ENCODE measurements at places on chromosomes 7 and 10. TPM values are rescaled to one million over a fixed set of nuclear protein-coding genes. Genes with fewer than 3 reads are reported as not detected.
A peak's percentile ranks its signal among the peaks of the same experiment; 100 is the strongest.

- peak; percentile 100 for ATAC-seq
Observed at GRCh38 chr7:148527717-148528168, 62.8 kb upstream of the C7orf33 start.

Gene NPFFR1
- not detected for total RNA-seq

GRCh38 chr7:134448356-134449229 is 10.3 kb downstream of the AKR1B1 start:
- ATAC-seq, result no peak

DNA sequence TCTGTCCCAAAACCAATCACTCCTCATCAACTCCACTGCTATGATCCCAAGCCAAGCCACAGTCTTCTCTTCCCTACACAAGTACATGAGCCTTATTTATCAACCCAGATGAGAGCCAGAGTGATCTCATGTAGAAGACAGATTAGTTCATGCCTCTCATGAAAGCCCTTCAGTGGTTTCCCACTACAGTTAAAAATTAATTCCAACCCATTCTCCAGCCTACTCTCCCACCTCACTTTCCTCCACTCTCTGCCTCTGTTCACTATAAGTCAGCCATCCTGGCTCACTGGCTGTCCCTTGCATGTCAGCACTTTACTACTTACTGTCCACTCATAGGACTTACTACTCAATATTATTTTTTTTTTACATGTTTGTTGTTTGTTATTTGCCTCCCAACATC is 67.3 kb downstream of the CACUL1 start:
- no peak for ATAC-seq

Gene RHBDD2
- total RNA-seq, result 19.3 TPM

Gene SMURF1
- total RNA-seq, result 23.0 TPM

- no peak for ATAC-seq
Observed at GRCh38 chr10:55233505-55233904, 432.5 kb upstream of the PCDH15 start.

DNA sequence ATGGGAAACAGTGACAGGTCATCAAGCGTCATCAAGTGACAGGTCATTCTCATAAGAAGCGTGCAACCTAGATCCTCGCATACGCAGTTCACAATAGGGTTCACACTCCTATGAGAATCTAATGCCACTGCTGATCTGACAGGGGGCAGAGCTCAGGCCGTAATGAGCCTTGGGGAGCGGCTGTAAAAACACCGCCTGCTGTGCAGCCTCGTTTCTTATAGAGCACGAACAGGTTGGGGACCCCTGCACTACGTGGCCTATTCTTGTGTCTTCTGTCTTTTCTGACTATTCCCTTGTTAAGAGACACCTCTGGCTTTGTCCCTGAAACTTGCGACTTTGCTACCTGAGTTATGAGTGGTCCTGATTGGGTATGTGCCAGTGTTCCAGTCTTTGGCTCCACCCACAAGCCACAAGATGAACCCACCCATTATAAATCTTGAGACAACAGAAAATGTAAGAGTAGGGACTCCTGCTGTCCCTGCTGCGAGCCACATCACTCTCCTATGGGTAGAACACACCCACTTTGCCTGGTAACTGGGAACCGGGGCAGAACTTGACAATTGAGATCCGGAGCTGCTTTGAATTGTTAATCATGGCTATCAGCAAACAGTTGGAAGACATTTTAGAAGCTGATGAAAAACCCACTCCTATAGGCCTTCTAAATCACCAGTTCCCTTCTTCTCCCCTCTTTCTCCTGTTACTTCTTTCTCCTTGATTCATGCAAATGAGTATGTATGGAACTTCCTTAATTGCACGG is 55.8 kb upstream of the EXOC4 start:
- no peak for ATAC-seq

- no peak for ATAC-seq
Observed at GRCh38 chr7:110148054-110148453, 942.9 kb upstream of the LRRN3 start.

Gene NANOS1
- 0.11 TPM for total RNA-seq

Gene GCK
- total RNA-seq, result 0.58 TPM

- no peak for ATAC-seq
Observed at GRCh38 chr7:14201353-14201752, 211.9 kb upstream of the ETV1 start.

Gene LRRC17
- total RNA-seq, result not detected

Gene MAGI2
- total RNA-seq, result 0.09 TPM

- no peak for ATAC-seq
Observed at GRCh38 chr7:111954056-111954455, 252.1 kb downstream of the DOCK4 start.

DNA sequence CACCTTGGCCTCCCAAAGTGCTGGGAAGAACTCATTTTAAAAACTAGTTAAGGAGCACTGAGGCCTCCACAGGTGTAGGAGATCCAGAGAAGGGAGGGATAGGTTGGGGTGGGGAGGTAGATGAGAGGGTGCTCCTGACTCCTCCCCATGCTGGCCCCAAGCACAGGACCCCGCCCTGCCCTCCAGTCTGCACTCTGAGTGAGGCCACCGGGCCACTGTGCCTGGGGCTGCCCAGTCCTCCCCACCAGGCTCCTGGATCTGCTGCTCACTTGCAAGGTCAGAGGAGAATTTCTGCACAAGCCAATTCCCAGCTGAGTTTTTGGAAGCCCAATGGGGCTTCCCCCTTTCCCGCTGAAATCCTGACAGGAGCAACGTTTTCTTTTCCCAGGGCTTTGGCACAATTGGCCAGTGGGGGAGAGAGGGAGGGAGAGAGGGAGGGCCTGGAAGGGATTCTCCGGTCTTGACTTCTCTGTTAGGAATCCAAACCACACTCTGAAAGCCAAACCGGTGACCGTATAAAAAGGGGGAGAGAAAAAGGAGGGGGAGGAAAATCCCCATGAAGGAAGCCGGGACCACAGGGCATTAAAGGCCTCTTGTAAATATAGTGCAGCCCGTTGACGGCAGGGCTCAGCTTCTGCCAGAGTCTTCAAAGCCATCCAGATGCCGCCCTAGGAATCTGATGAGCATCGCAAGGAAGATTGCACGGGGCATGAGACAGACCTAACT is 116.2 kb downstream of the SH3PXD2A start:
- ATAC-seq, result no peak

Gene LOXL4
- not detected for total RNA-seq

GRCh38 chr10:78066728-78067430 is 33.2 kb downstream of the RPS24 start:
- no peak for ATAC-seq

Gene KCNMA1
- total RNA-seq, result 0.56 TPM

Gene IRF5
- total RNA-seq, result 25.4 TPM

DNA sequence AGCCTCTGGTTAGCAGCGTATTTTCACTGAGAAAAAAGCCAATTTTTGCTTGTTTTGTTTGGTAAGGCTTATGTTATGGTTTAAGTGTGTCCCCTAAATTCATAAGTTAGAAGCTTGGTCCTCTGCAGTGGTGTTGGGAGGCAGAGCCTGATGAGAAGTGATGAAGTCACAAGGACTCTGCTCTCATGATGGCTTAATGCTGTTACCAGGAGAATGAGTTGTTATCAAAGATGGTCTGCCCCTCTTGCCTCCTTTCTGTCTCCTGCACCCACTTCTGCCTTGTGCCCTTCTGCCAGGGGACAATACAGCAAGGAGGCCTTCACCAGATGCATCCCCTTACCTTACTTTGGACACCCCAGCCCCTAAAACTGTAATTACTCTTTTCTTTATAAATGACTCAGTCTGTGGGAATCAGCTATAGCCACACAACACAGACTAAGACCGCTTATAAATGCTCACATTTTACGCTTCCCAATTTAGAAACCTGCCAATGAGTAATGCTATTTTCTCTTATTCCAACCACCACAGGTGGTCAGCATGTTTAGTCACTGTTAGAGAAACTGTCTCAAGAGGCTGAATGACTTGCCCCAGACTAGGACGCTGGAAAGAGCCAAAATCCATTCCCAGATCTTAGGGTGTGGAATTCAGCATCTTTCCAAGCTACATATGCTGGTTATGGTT is 6.1 kb upstream of the PKD1L1 start:
- ATAC-seq, result peak; percentile 70
